Peyer's patch (tissue), 4 donors: ENCODE measurements at places on chromosomes 3 and 15.

GRCh38 chr15:67884514-67885174 lies 44.8 kb upstream of the RNU6-1 start:
- DNase-seq: peak; percentile 96

- DNase-seq: no peak
Measured at GRCh38 chr3:42183991-42184632, 81.9 kb downstream of the CCK start.

- DNase-seq: no peak
Measured at GRCh38 chr3:59153648-59154047, 103.8 kb upstream of the CFAP20DC start.

DNA sequence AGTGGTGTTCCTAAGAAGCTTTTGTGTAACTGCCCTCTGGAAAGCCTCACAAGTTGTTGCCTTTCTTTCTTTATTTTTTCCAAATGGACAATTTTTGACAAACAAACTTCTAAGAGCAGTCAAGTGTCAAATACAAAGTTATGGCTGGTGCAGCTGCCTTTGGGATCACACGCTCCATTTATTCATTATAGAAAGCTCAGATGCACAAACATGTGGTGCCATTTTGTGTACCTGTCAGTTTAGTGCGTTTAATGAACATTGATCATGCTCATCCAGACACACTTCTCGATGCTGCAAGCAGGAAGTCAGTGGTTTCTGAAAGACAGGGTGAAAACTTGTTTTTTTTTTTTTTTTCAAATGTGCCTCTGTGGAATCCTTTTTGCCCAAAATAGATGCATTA lies 324.5 kb downstream of the CNTN4 start:
- DNase-seq: no peak

- DNase-seq: peak; percentile 85
Measured at GRCh38 chr15:77634266-77634962, 1.7 kb upstream of the LINGO1 start.

- DNase-seq: no peak
Measured at GRCh38 chr3:62622553-62623174, 249.3 kb upstream of the FEZF2 start.

DNA sequence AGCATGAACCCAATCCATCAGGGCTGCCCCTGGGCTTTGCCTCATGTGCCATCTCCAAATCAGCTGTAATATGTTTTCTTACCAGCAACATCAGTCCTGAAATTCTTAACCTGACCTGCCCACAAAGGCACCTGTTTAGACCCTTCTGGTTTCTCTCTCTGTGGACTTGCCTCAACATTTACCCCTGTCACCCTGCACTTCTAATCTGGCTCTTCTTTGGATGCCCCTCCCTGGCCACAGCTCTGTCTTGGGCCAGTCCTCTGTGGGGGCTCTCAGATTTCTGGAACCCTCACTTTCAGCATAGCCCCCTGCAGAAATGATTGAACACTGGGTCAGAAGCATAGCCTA lies 168.7 kb upstream of the STAC start:
- no peak for DNase-seq

DNA sequence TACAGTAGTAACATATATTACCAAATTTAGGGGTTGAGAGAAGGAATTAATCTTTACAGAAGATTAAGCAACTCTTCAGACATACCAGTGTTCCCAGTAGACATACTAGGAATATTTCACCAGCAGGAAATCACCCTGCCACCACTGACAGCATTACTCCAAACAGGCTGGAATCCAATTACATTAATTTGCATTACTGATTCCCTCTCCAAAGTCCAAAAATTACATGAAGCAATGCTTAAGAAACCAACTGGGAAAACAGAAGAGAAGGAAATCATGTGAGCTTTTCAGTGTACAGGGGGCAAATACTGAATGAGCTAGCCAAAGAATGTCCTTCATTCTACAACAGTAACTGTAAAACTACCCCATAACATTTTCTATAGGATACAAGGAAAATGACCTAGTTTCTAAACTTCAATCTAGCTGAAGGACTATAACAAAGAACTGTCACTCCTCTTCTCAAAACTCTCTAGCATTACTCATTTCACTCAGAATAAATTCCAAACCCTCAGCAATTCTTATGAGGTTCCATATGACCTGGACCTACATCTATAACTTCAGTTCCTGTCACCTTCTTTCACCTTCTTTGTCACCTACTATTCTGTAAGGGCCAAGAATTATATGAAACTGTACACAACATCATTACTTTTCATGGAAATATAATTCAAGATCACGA lies 72.7 kb downstream of the INO80 start:
- DNase-seq: no peak

GRCh38 chr15:100696452-100696851 lies 94.1 kb downstream of the ASB7 start:
- DNase-seq: no peak

- DNase-seq: no peak
Measured at GRCh38 chr3:194565597-194566190, 67.5 kb downstream of the TMEM44 start.

GRCh38 chr3:117442566-117442965 lies 733.0 kb downstream of the TUSC7 start:
- no peak for DNase-seq

- DNase-seq: no peak
Measured at GRCh38 chr3:119628816-119629445, 31.2 kb downstream of the PLA1A start.

GRCh38 chr15:94239474-94239873 lies 8.1 kb downstream of the MCTP2 start:
- DNase-seq: no peak

DNA sequence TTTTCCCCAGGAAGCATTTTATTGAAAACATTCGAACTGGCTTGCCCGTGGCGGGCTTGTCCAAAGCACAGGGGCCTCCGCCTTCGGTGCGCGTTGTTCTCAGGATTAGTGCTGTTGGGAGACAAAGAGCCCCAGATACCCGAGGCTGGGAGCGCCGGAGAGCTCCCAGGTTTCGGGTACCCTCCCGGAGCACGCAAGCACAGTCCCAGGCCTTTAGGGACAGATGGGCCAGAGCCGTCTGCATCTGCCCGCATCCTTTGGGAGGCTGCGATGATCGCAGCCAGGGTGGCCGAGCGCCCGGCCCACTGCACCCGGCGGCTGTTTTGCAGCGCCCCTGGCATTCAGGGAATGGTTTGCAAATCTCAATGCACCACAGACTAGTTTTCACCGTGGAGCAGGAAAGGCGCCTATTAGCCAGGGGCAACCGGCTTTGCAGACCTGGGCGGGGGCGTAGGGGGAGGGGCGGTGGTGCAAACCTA lies 5.0 kb upstream of the FEZF2 start:
- no peak for DNase-seq

- no peak for DNase-seq
Measured at GRCh38 chr15:78768096-78768495, 43.2 kb downstream of the ADAMTS7 start.

DNA sequence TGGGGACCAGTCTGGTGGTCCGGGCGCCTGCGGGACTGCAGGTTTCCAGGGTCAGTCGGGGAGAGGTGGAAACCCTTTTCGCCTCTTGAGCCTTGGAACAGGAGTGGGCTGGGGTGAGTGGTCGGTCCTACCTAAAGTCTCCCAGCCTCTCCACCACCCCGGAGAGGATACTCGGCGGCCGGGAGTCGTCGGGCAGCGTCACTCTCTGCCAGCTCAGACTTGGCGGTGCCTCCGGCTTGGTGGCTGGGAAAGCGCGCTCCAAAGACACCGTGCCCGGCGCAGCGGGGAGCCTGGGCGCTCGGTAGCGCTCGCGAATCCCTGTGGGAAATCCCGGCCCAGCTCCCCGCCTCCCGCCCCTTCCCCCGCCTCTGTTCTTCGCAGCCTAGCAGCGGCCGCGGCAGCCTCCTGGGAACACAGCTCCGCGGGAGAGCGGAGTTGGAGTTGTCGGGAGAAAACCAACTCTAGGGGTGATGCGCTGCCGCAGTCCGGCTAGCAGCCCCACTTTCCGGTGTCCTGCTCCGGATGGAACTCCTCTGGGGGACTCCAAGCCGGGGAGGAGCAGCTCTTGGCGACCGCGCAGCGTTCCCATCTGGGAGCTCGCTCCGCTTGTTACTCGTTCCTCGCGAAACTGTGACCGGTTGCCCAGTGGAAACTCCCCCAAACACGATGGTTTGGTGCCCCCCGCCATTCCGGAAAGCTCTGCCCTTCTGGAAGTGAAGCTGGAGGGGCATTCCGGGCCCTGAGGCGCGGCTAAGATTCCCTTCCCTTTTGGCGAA lies 1.4 kb downstream of the EPHB1 start:
- DNase-seq: no peak

- DNase-seq: no peak
Measured at GRCh38 chr3:170602556-170602955, 16.7 kb upstream of the SLC7A14 start.
